ENCODE measurements at places on chromosomes 7 and 10.
A peak's percentile ranks its signal among the peaks of the same experiment; 100 is the strongest.

- DNase-seq, result no peak
Observed at GRCh38 chr10:88221010-88221973, 357.9 kb downstream of the PTEN start.

- no peak for DNase-seq
Observed at GRCh38 chr7:35556515-35557471, 138.1 kb downstream of the HERPUD2 start.

GRCh38 chr7:28666154-28666553 is 253.8 kb downstream of the CREB5 start:
- no peak for DNase-seq

DNA sequence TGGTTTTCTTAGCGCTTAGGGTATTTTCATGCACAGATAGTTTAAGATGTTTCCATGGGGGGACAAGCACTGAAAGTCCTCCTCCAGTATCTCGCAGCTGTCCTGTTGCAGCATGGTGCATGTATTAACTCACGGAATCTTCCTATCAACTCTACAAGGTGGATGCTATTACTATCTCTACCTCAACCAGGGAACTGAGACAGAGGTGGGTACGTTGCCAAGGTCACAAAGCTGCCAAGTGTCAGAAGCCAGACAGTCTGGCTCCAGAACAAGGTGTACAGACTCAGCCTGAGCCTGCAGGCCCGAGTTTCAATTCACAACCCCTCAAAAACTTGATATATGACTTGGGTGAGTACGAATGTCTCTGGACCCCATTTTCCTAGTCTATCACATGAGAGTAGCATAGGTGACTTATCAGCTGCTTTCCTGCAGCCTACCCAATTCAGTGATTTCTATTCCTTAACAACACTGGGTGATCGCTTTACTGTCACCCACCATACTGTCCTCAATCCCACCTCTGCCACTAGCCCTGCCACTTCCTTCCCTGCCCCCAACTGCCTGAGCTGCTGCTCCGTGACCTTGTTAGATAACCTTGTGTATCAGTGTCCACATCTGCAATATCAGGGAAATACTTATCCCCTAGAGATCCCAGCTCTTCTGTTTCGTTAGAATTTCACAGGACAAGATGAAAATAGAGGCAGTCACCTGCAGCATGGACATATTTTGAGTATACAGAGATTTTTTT is 92.1 kb downstream of the ABCC2 start:
- no peak for DNase-seq

- DNase-seq, result no peak
Observed at GRCh38 chr7:69114374-69114773, 483.9 kb upstream of the AUTS2 start.

DNA sequence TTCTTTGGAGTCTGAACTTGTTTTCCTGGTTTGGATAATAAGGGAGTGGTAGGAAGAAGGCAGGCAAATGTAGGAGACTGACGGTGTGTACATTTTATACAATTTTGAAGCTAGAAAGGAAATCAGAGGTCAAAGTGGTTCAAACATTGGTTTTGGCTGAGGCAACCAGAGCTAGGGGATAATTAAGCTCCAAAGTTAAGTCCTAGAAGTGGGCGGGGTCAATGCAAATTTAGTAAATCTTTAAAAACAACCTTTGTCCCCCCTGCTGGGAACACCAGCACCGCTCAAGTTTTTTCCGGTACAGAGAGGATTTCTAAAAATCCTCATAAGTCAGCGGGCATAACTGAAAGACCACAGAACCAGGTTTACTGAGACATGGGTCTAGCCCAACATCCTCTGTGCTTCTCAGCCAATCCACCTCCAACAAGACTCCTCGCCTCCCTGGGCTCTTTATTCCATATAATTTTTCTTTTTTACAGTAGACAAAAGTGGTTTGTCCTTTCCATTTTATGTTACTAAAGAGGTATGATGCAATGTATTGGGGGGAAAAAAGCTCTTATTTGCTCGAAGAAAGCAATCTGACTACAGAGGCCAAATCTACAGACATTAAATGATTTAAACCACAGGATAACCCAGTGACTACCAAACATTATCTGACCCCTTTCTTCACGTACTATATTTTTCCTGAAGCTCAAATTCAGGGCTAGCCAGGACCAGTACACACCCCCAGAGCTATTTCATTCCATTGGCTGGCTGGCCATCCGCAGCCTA is 1.6 kb downstream of the GLUD1 start:
- peak; percentile 28 for DNase-seq

All from common myeloid progenitor, CD34-positive (primary cell).